ENCODE measurements at places on chromosomes 5 and 9.

DNA sequence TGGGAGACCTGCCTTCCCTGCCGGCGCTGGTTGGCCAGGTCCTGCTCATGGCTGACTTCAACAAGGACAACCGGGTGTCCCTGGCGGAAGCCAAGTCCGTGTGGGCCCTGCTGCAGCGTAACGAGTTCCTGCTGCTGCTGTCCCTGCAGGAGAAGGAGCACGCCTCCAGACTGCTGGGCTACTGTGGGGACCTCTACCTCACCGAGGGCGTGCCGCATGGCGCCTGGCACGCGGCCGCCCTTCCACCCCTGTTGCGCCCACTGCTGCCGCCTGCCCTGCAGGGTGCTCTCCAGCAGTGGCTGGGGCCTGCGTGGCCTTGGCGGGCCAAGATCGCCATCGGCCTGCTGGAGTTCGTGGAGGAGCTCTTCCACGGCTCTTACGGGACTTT, 10.6 kb downstream of the DIPK1B start:
- no peak for DNase-seq

DNA sequence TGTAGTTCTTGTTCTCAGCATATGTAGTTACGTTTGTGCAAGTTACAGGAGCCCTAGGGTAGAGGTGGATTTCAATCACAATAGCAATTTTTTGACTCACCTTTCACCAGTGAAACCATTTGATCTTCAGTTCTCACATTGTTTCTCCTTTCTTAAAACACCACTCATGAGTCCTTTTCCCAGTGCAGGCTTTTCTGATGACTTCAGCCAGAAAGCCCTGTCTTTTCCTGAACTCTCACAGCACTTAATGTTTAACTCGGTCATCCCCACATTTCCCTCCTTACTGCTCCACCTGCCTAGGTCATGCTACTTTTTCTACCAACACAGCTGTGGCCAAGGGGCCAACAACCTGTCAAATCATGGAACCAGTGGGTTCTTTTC, 37.9 kb downstream of the ARHGEF28 start:
- peak; percentile 32 for DNase-seq

DNA sequence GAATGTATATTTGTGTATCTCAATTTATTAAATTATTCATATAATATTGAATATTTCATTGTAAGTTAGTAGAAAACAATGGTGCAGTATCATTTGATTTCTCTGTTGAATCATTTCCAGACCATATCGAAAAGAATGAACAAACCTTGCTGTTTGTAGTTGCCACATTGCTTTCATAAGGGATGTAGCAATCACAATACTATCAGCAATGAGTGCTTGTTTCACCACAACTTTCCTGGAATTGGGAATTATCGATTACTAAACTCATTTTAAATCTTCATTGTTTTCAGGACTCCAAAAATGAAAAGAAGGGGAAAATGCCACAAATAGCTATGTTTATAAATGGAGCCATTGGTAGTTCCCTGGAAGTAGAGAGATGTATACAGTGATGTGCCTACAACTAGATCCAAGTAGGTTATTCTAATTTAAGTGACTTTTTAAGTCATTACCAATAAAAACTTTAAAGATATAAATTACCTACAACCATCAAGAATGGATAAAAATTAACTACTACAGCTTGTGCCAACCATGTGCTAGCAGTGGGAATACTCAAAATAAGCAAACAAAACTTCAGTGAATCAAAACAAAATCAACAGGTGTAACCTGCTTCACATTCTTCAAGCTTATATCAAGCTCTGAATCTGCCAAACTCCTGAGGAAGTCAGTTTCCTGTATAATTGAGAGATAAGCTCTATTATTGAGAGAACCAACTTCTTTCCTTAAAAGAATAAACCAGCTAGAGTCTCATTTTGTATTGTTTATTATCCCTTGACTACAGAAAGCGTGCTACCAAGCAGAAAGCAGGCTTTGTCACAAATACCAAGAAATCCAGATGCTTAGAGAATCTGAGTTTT, 358.6 kb downstream of the ADGRV1 start:
- DNase-seq = no peak

GRCh38 chr5:151002250-151002649, 18.1 kb upstream of the GPX3 start:
- no peak for DNase-seq

GRCh38 chr5:146779211-146779869, 99.2 kb downstream of the PPP2R2B start:
- DNase-seq = no peak

DNA sequence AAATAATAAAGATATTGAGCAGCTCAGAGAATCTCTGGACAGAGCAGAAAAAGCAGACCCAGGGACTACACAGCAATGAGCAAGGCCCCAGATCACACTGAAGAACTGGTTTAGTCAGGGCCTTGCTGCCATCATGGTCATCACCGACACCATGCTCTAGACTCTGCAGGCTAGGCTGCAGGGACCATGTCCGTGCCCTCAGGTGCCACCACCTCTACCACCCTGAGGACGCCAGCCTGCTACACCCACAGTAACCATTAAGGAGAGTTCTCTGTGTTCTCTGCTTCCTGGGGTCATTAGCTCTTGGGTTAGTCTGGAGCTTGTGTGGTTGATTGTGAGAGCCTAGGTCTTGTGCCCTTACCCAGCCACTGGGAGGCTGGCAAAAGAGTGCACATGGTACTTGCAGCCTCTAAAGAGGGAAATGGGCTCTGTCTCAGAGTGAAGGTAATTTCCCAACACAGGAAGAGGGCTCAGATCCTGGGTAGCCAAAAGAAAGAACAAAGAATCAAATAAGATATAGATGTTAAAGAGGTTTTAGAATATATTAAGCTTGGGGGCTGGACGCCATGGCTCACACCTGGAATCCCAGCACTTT, 31.9 kb upstream of the JADE2 start:
- DNase-seq = no peak

Data from GM10248 (cell line).